Hematopoietic multipotent progenitor cell treated with erythropoietin and hydrocortisone succinate and interleukin-3 and kit ligand, for 6 days (in vitro differentiated cells): ENCODE measurements at places on chromosomes 4 and X.

- peak; percentile 33 for DNase-seq
These were observed 89.2 kb downstream of the AFAP1 start for GRCh38 chr4:7850489-7850888.

DNA sequence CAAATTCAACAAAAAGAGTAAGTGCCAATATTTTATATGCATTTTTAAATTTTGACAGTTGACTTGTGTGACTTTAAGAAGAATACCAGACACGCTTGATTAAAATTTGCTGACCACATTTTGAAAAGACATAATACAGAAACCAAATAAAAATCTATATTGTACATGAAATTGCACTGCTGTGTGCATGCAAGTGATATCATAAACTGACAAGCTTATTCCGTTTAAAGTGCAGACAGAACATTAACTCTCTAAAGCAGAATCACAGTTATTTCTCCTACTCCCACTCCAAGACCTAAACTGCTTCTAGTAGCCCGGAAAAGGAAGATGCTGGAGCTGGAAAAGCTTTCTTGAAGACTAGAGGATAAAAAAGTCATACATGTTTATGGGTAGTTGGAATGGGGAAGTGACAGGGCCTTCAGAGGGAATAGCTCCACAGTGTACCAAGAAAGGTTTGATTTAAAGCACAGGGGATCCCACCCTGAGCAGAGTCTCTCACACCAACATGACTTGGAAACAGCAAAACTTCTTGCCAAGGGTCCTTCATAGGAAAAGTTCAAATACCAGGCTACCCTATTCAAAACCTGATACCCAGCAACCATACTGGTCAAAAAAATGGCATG, 34.1 kb upstream of the NAF1 start:
- DNase-seq = no peak

GRCh38 chr4:176794151-176794550, 1.4 kb upstream of the VEGFC start:
- no peak for DNase-seq

DNA sequence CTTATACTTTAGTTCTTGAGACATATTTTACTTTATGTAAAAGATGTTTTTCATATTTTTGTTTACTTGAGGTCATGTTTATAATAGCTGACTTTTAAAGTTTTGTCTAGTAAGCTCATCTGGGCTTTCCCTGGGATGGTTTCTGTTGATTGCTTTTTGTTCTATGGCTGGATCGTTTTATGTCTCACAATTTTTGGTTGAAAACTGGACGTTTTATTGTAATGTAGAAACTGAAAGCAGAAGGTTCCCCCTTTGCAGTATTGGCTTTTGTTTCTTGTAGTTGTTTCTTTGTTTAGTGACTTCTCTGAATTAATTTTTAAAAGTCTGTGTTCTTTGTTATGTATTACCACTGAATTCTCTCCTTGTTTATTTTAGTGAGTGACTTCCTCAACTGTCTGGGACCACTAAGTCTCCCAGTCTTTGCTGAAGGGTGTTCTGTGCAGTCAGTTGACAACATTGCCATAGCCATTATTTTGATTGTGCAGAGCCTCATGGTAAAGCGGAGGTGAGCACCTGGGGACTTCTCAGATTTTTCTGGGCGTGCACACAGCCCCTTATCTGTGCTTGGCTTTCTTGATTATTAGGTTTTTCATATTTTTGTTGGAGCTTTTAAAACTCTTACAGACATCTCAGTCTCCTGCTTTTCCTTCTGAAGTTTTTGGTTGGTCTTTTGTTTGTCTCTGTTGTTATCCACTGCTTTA, 31.0 kb downstream of the KDM6A start:
- no peak for DNase-seq

DNA sequence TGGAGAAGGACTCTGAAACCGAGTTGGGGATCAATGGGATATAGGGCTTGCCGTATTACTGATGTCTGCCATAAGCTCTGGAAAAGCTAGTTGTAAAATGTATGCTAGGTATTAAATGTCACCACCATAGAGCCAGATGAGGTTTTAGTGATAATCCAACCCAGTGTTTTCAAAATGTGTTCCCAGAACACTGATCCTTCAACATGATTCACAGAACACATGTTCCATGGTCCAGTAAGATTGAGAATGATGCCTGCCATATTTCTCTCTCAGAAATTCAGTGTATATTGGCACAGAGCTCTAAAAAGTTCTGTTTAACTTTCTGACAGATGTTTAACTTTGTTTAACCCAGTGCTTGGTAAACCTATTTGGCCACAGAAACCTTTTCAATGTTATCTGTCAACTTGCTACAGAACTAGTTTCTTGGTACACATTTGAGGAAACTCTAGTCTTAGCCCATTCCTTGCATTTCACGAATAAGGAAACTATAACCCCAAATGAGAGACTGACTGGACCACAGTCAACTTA, 160.2 kb downstream of the PALLD start:
- no peak for DNase-seq

DNA sequence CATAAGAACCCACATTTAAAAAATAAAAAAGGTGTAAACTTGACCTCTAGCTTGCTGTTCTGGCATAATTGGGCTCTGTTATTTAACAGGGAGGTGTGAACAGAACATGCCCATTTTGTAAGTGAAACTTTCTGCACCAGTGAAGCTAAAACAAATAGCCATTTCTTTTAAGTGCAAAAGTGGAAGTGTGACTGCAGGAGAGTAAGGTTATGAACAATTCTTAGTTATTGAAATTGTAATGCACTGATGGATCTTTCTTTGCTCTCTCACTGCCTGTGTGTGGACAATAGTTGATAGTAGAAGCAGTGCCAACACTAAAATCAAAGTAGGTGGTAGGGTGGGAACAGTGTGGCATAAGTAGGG, 12.6 kb downstream of the P2RY10 start:
- no peak for DNase-seq

DNA sequence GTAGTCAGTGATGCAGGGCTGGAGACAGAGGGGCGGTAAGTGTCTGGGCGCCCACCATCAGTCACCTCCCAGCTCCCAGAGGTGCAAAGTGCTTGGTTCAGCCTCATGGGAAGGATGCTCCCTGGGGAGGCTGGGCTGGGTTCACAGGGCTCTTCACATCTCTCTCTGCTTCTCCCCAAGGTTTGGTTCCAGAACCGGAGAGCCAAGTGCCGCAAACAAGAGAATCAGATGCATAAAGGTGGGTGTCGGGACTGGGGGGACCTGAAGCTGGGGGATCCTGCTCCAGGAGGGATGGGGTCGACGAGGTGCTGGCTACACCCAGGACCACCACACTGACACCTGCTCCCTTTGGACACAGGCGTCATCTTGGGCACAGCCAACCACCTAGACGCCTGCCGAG, 10.1 kb downstream of the SHOX start:
- no peak for DNase-seq

- DNase-seq = peak; percentile 91
These were observed 25.9 kb downstream of the PKD2 start for GRCh38 chr4:88033309-88033708.

- no peak for DNase-seq
These were observed 43.2 kb downstream of the PCDH7 start for GRCh38 chr4:30763321-30763727.

- DNase-seq = no peak
These were observed 28.9 kb downstream of the ARFIP1 start for GRCh38 chr4:152808670-152809069.

- no peak for DNase-seq
These were observed 70.1 kb downstream of the PJA1 start for GRCh38 chrX:69094977-69095669.

GRCh38 chr4:86367577-86367976, 7.7 kb upstream of the MAPK10 start:
- DNase-seq = no peak

DNA sequence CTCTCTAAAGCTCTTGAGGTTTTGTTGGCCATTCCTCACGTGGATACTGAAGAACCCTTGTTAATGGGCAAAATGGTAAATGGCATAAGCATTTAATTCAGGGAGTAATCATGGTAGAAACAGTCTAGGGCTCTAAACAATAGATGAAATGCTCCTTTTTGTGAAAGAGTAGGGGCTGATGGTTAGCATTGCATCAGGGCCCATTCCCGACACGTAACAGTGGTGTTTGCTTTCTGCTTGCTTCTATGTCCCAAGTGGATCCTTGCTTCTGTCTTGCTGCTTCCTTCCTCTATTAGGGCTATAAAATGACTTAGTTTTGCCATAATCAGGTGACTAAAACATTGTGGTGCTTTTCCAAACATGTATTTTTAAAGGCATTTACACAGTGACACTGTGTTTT, 230.9 kb upstream of the AFF2 start:
- no peak for DNase-seq

DNA sequence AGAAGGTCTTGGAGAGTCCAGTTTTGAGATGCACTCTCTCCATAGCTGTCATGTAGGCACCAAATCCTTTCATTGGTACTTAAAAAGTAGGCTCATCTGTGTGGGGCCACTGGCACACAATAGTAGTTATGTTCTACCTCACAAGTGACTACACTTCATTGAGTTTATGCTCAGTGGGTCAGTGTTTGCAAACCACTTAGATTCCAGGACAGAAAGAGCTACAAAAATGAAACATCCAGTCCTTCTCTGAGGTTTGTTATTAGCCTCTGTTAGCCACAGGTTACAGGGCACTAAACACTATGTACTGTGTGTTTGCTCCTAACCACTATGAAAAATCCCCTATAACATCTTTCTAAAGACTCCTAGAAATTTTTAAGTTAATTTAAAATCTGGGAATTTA, 13.8 kb downstream of the RAB28 start:
- DNase-seq = no peak

- no peak for DNase-seq
These were observed 74.2 kb upstream of the DMD start for GRCh38 chrX:33285550-33285949.

DNA sequence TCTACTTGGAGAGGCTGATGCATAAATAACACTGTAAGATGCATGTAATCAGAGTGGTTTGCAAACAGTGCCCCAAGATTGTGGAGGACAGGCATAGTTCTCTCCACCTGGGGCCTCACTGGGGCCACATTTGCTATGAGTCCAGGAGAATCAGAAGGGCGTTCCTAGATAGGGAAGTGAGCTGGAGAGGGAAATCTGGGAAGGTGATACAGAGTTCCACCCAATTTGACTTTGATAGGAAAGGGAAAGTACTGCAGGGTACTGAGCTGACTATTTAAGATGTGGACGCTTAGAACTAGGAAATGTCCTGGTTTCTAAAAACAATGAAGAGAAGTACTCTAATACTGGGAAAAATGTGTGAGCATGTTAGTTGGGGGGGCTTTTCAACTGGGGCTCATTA, 33.9 kb downstream of the FAM9C start:
- no peak for DNase-seq

- DNase-seq = peak; percentile 65
These were observed 248.1 kb downstream of the C4orf33 start for GRCh38 chr4:129344058-129344457.

- no peak for DNase-seq
These were observed 283.5 kb upstream of the ACTRT1 start for GRCh38 chrX:128335671-128336070.

DNA sequence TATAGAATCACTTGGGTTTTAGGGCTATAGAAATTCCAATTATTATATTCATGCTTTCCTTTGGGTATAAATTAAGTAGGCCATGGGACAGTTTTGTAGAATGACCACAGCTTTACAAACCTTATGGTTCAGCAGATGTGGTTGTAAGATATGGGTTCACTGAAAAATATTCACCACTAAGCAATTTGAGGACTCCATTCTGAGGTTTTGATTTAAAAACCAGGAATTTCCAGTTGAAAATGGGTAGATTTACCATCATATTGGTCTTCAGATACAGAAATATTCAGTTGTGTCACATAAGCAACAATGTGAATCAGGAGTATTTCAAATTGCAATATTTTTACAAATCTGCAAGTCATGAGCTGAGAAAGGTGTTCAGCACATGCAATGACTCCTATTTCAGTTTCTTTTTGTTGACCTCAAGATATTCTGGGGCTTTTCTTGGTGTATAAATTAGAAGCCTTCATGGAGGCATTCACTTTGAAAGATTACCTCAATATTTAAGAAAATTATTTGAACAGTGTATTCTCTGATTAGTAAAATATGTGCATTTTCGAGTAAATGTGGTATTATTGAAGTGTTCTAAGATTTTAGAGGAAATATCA, 218.4 kb upstream of the HCCS start:
- no peak for DNase-seq

DNA sequence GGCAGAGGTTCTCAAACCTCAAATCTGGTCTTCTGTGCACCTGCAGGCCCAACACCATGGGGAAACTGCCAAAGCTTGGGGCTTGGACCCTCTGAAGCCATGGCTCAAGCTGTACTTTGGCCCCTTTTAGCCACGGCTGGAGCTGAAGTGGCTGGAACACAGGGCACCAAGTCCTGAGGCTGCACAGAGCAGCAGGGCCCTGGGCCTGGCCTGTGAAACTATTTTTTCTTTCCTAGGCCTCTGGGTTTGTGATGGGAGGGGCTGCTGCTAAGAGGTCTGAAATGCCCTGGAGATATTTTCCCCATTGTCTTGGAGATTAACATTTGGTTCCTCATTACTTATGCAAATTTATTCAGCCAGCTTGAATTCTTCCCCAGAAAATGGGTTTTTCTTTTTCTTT, 18.3 kb upstream of the PI4K2B start:
- no peak for DNase-seq

DNA sequence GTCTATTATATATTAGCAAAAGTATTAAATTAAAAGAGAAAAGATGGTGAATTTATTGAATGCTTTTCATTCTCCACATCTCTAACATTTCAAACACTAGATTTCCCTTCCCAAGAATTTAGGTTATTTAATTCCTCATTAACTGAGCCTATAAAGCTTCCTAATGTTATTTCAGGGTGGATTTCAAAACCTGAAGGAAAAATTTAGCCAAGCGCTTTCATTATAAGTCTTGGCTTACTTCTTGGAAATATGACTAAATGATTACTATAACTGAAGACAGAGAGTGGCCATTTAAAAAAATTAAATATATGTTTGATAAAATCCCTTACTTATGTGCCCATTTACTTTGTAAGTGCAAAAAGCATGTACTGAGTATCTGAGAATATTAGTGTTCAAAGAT, 141.8 kb upstream of the ARSJ start:
- DNase-seq = no peak

GRCh38 chr4:2860391-2861348, 17.0 kb downstream of the ADD1 start:
- peak; percentile 28 for DNase-seq

DNA sequence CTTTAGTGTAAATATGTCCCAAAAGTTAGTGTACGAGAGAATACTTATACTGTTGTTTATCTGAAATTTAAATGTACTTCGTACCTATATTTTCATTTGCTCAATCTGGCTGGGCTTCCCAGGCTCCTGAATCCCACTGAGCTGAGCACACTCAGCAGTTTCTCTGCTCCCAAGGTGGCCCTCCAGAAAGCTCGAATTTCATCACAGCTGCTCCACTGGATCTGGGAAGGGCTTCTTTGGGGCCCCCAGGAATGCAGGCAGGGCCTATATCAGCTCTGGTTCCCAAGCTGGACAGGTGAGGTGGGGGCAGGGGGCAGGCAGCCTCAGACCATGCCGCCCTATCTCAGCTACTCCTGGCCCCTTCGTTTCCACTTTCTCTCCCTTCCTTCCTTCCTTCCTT, 1.5 kb upstream of the FATE1 start:
- no peak for DNase-seq

- DNase-seq = peak; percentile 53
These were observed 282.0 kb downstream of the ARHGAP24 start for GRCh38 chr4:85756938-85757337.

GRCh38 chrX:2464677-2465166, 36.1 kb downstream of the DHRSX start:
- no peak for DNase-seq

- no peak for DNase-seq
These were observed 101.5 kb downstream of the MXRA5 start for GRCh38 chrX:3244955-3245354.

GRCh38 chr4:142509881-142510280, 336.2 kb downstream of the INPP4B start:
- DNase-seq = no peak
